Activated effector memory CD4-positive, alpha-beta T cell treated with anti-CD3 and anti-CD28 coated beads, Interleukin-2, amount 50 U/mL, for 16 hours (primary cell): ENCODE measurements at places on chromosomes 3 and 15.

GRCh38 chr15:73482166-73482565 is 39.2 kb downstream of the REC114 start:
- DNase-seq = no peak

DNA sequence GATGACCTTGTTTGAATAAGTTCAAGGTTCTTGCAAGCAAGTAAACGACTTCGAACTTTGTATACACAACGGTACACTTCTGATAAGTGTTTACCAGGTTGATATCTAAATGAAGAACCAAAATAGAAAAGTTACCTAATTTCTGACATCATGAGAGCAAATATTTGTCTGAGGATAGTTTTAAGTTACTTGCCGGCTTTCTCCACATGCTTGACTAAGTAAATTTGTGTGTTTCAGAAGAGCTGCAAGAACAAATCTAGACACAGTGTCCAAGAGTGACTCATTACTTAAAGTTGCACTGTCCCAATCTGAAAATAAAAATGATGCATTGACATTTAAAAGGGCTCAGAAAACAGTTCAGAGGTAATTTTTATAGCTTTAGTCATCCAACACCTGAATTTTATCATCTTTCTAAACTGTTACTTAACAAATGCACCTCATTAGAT is 115.1 kb downstream of the HERC1 start:
- no peak for DNase-seq

DNA sequence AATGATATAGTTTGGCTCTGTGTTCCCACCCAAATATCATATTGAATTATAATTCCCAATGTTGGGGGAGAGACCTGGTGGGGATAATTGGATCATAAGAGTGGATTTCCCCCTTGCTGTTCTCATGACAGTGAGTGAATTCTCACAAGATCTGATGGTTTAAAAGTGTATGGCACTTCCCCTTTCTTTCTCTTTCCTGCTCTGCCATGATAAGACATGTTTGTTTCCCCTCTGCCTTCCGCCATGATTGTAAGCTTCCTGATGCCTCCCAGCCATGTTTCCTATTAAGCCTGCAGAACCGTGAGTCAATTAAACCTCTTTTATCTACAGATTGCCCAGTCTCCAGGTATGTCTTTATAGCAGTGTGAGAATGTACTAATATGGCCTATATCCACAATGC is 126.7 kb upstream of the GMNC start:
- no peak for DNase-seq

DNA sequence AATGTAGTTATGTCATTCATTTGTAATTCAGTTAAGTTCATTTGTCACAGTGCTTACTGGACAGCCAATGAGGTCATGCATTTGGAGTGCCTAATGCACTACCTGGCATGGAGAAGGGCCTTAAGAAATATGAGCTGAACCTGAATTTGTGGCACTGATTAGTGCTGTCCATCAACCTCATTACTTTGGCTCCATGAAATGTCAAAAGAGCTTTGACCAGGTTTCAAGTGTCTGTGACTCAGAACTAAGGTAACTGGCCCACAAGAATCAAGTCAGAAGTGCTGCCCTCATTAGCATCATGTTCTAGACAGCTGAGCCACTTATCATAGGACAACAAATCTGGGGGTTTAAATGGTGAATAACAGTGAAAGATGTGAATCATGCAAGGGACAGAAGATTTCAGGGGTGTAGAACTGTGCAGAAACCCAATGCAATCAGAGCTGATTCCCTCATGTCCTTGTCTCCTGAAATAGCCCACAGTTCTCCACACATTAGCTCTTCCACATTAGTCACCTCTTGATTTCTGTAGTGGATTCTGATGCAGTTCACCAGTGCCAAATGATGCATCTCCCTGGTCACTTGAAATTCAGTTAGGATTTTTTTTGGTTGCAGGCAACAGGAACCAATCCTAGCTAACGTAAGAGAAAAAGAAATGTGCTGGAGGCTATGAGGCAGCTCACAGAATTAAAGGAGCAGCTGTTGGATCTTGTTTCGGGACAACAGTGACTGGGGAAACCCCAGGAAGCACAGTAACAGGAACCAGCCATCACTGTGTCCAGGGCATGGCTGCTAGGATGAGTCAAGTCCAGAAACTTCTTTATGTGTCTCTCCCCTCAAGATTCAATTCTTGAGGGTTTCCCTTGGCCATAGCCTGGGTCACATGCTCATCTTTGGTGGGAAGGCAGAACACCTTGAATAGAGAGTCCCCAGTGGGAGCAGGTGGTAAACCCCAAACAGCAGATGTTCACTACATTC is 38.7 kb downstream of the CHST2 start:
- no peak for DNase-seq

DNA sequence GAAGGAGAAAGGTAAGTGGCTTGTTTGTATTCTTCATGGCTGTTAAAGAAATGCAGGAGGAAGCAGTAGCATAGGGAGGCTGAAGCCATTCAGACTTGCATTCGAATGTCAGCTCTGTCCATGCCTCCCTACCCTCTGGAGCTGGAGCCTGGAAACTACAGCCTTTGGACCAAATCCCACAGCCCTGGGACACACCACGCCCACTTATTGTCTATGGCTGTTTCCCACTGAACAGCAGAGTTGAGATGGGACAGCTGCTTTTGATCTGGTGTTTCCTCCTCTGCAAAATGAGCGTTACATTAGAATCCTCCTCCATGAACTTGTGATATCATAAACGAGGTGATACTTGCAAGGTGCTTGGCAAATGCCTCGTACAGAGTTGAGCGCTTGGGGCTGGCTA is 3.6 kb downstream of the FAM107A start:
- no peak for DNase-seq

- DNase-seq = no peak
Observed at GRCh38 chr3:38238416-38239008, 27.1 kb upstream of the SLC22A13 start.
